ENCODE measurements at places on chromosomes 11 and 22. TPM values are rescaled to one million over a fixed set of nuclear protein-coding genes. Genes with fewer than 3 reads are reported as not detected.

Gene SLC5A1
- not detected for total RNA-seq

DNA sequence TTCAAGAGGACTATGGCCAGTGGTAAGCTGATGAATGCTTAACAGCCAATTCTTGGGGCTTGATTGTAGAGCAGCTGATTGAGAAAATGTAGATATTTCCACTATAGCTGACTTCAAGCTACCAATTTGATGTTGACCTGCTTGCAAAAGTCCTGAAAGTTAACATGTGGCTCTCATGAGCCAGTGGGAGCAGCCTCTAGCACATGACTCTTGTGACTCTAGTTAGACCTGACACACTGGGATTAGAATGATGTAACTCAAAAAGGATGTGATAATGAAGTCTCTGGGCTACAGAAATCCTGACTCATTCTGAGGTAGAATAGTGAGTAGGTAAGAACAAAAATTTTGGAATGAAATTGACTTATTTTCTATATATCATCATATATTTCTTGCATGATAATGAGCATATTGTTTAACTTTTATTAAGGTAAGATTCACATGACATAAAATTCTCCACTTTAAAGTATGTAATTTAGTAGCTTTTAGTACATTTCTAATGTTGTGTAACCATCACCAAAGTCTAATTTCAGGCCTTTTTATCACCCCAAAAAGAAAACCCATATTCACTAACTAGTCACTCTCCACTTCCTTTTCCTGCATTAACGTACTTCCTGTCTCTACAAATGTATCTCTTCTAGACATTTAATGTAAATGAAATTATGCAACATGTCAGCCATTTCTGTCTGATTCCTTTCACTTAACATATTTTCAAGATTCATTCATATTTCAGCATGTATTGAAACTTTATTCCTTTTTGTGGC, 16.1 kb upstream of the OR52H1 start:
- no peaks in the 10 kb centered on the region for H3K27me3 ChIP-seq
- no peaks in the 10 kb centered on the region for H3K4me1 ChIP-seq
- H3K4me3 ChIP-seq: no peak overlapping the region
- no peaks in the 10 kb centered on the region for H3K36me3 ChIP-seq

DNA sequence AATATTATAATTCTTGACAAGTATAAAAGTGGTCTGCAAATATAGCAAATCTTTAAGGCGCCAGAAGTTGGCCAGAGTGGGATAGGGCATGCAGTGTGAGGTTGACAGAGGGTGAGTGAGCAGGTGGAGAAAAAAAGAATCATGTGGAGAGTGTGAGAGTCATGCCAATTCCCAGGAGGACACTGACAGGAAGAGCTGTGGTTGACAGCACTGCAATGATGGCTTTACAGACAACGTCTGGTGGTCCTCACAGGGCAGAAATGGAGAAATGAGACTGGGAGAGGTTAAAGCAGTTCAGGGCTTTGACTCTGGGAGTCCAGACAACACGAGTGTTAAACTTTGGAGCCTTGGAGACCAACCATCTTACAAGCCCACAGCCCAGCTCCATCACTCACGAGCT, 34.9 kb downstream of the SERPIND1 start:
- H3K4me1 ChIP-seq: no peaks in the 10 kb centered on the region
- no peak overlapping the region for H3K27ac ChIP-seq
- DNase-seq: no peak
- H3K36me3 ChIP-seq: peaks cover 68% of the 10 kb centered on the region

DNA sequence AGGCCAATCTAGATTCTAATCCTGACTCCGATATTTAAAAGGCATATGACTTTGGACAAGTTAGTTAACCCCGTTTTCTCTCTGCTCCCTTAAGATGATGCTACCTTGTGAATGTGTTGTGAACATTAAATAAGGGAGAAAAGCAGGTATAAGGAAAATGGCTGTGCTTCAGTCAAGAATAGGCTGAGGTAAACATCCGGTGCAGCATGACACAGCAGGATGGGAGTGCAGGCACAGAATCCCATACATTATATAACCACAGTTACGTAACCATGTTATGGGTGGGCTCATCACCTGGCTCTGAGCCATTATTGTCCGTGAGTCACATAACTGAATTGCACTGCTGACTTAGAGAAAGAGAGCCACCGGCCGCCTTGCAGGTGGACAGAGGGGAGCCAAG, 382.2 kb upstream of the ANO5 start:
- no peaks in the 10 kb centered on the region for H3K36me3 ChIP-seq
- no peak overlapping the region for H3K4me3 ChIP-seq
- H3K4me1 ChIP-seq: no peaks in the 10 kb centered on the region
- H3K27ac ChIP-seq: no peak overlapping the region
- no peaks in the 10 kb centered on the region for H3K27me3 ChIP-seq

GRCh38 chr11:20362481-20362880, 1.0 kb upstream of the HTATIP2 start:
- peak; percentile 9 for DNase-seq
- no peak overlapping the region for H3K27ac ChIP-seq
- H3K4me3 ChIP-seq: no peak overlapping the region
- H3K27me3 ChIP-seq: no peaks in the 10 kb centered on the region
- H3K36me3 ChIP-seq: no peaks in the 10 kb centered on the region
- peaks cover 28% of the 10 kb centered on the region for H3K4me1 ChIP-seq

- H3K36me3 ChIP-seq: no peaks in the 10 kb centered on the region
- no peak for DNase-seq
- no peak overlapping the region for H3K27ac ChIP-seq
- no peak overlapping the region for H3K4me3 ChIP-seq
Measured at GRCh38 chr11:22742157-22742613, 75.8 kb downstream of the GAS2 start.
